Testis (tissue), 5 donors: ENCODE measurements at places on chromosomes 16 and 17. TPM values are rescaled to one million over a fixed set of nuclear protein-coding genes. Genes with fewer than 3 reads are reported as not detected.

- H3K4me1 ChIP-seq: peaks cover 13% of the 10 kb centered on the region
- no peak overlapping the region for H3K27ac ChIP-seq
- H3K4me3 ChIP-seq: no peak overlapping the region
- H3K36me3 ChIP-seq: no peaks in the 10 kb centered on the region
- no peaks in the 10 kb centered on the region for H3K27me3 ChIP-seq
- DNase-seq: no peak
Observed at GRCh38 chr17:57915985-57916757, 39.0 kb downstream of the CUEDC1 start.

- H3K27ac ChIP-seq: no peak overlapping the region
- peak; percentile 75 for DNase-seq
- no peaks in the 10 kb centered on the region for H3K27me3 ChIP-seq
Observed at GRCh38 chr16:12819126-12820117, 15.7 kb upstream of the CPPED1 start.

GRCh38 chr17:79531191-79532095 is 79.4 kb downstream of the RBFOX3 start:
- no peaks in the 10 kb centered on the region for H3K27me3 ChIP-seq
- H3K4me3 ChIP-seq: no peak overlapping the region
- no peak overlapping the region for H3K27ac ChIP-seq
- H3K4me1 ChIP-seq: no peaks in the 10 kb centered on the region
- no peaks in the 10 kb centered on the region for H3K36me3 ChIP-seq
- no peak for DNase-seq

DNA sequence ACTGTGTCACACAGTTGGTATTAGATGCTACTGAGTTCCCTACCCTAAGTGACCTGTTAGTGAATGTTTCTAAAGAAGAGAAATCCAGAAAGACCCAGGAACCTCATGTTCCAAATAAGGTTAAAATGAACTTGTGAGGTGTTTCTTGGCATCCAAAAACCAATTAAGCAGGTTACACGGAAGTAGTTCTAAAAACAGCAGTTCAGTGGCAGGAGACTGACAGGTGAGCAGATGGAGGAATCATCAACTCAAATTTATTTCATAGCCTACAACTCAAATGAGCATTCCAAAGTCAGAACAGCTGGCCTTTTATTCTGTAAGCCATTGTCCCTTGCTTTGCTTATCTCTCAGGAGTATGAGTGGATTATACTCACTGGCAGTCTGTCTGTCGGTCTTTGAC is 188.3 kb downstream of the IRX3 start:
- H3K4me1 ChIP-seq: no peaks in the 10 kb centered on the region
- H3K27me3 ChIP-seq: no peaks in the 10 kb centered on the region
- DNase-seq: no peak
- no peaks in the 10 kb centered on the region for H3K36me3 ChIP-seq
- no peak overlapping the region for H3K4me3 ChIP-seq

- H3K36me3 ChIP-seq: no peaks in the 10 kb centered on the region
- H3K27me3 ChIP-seq: no peaks in the 10 kb centered on the region
- no peak overlapping the region for H3K4me3 ChIP-seq
- no peak overlapping the region for H3K27ac ChIP-seq
- H3K4me1 ChIP-seq: no peaks in the 10 kb centered on the region
- no peak for DNase-seq
Observed at GRCh38 chr17:14748036-14748710, 447.3 kb downstream of the HS3ST3B1 start.

GRCh38 chr17:80208050-80208449 is 12.1 kb downstream of the SGSH start:
- H3K27ac ChIP-seq: no peak overlapping the region
- no peak for DNase-seq
- no peaks in the 10 kb centered on the region for H3K36me3 ChIP-seq
- no peak overlapping the region for H3K4me3 ChIP-seq
- no peaks in the 10 kb centered on the region for H3K27me3 ChIP-seq
- H3K4me1 ChIP-seq: no peaks in the 10 kb centered on the region

DNA sequence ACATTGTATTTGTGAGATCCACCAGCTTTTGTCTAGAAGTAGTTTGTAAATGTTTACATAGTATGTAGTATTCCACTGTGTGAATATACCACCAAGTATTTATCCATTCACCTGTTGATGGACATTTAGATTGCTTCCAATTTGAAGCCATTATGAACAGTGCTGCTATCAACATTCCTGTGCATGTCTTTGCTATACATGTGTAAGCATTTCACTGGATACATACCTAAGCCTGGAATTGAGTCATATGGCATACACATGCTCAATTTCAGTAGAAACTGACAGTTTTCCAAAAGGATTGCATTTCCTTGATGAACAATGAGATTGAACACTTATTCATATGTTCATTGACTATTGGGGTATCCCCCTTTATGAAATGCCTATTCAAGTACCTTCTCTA is 540.6 kb upstream of the SOX9 start:
- no peaks in the 10 kb centered on the region for H3K36me3 ChIP-seq
- no peak for DNase-seq
- H3K27ac ChIP-seq: no peak overlapping the region
- H3K4me3 ChIP-seq: no peak overlapping the region
- H3K4me1 ChIP-seq: no peaks in the 10 kb centered on the region

- no peak for DNase-seq
- no peak overlapping the region for H3K27ac ChIP-seq
- peaks cover 3% of the 10 kb centered on the region for H3K36me3 ChIP-seq
Observed at GRCh38 chr17:82173351-82174041, 39.1 kb downstream of the CCDC57 start.

- peaks cover 17% of the 10 kb centered on the region for H3K4me1 ChIP-seq
- H3K36me3 ChIP-seq: no peaks in the 10 kb centered on the region
- no peaks in the 10 kb centered on the region for H3K27me3 ChIP-seq
- H3K4me3 ChIP-seq: no peak overlapping the region
- no peak overlapping the region for H3K27ac ChIP-seq
Observed at GRCh38 chr17:81049973-81050551, 15.1 kb downstream of the BAIAP2 start.

DNA sequence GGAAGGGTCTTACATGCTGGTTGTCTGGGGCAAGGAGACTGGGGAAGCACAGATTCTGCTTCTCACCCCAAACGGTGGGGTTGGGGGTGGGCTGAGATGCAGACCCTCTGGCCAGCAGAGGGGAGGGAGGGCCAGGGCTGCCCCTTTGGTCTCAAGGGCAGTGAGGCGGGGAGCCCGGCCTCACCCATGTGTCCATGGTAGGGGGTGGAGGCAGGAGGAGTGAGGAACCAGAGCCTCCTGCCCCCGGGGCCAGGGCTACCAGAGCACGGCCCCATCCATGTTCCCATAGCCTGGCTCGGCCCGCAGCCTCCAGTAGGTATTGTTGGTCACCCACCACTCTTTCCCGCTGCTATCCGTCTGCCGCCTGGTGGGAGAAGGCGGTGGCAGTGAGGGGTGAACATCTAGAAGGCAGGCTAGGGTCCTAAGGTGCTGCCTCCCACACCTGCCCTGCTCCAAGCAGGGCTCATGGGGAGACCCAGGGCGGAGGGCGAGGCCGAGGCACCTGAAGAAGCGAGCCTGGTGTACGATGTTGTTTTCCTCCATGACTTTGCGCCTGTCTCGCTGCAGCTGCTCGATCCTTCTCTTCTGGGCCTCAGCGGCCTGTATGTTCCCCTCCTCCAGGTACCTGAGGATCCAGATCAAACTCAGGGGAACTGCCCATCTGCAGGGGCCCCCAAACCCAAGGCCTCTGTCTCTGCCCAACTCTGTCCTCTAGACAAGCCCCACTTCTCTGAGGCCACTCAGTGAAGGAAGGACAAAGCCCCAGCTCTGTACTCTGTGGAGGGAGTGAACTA is 13.4 kb downstream of the OSBPL7 start:
- no peaks in the 10 kb centered on the region for H3K4me1 ChIP-seq
- H3K36me3 ChIP-seq: no peaks in the 10 kb centered on the region
- no peak overlapping the region for H3K4me3 ChIP-seq
- H3K27ac ChIP-seq: no peak overlapping the region
- no peaks in the 10 kb centered on the region for H3K27me3 ChIP-seq
- no peak for DNase-seq

GRCh38 chr17:16135461-16135860 is 79.9 kb downstream of the NCOR1 start:
- H3K27ac ChIP-seq: no peak overlapping the region
- no peaks in the 10 kb centered on the region for H3K27me3 ChIP-seq
- no peak overlapping the region for H3K4me3 ChIP-seq
- no peaks in the 10 kb centered on the region for H3K4me1 ChIP-seq

DNA sequence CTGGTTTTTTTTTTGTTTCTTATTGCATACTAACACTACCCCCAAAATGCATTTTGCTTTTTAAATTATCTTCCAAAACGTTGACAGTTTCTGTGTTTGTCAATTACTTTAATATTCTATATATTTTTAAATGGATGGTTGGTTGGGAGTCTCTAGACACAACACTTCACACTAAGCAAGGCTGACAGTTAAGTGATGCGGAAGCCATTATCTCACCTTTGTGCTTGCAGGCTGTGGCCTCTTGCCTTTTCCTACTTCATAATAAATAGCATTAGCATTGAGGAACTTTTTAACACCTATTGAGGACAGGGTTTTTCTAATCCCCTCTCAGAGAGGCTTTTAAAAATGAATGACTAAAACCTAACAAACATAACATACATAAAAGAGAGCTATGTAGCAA is 280.8 kb upstream of the TBX2 start:
- no peak for DNase-seq
- H3K27ac ChIP-seq: no peak overlapping the region
- no peaks in the 10 kb centered on the region for H3K4me1 ChIP-seq
- H3K4me3 ChIP-seq: no peak overlapping the region

DNA sequence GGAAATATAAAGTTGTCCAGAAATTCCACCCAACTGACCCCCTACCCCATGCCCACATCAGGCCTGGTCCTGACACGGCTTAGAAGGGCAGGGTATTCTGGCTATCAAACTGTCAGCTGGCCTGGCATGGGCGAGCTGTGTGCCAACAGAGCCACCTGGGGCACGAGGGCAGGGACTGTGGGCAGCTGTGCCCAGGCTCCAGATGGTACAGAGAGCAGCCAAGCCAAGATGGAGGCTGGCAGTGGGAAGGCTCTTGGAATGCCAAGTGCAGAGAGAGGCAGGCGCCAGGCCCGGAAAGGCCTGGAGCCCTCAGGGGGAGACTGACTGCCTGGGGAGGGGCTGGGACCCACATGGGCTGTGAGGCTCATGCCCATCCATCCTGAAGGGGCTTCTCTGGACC is 24.3 kb upstream of the PHF12 start:
- no peak overlapping the region for H3K4me3 ChIP-seq
- DNase-seq: no peak
- H3K27me3 ChIP-seq: no peaks in the 10 kb centered on the region
- H3K4me1 ChIP-seq: peaks cover 4% of the 10 kb centered on the region
- no peaks in the 10 kb centered on the region for H3K36me3 ChIP-seq

The TMEM100 gene
- total RNA-seq: 4.4 TPM

The VTN gene
- total RNA-seq: 9.7 TPM

The CBFA2T3 gene
- 11.9 TPM for total RNA-seq

The PRR15L gene
- total RNA-seq: 2.5 TPM

The CCL5 gene
- total RNA-seq: not detected

The DLX3 gene
- total RNA-seq: 1.4 TPM

The PLEKHM1 gene
- total RNA-seq: 31.8 TPM

The KRT34 gene
- total RNA-seq: 0.50 TPM
